ENCODE measurements at places on chromosomes 7 and 10. TPM values are rescaled to one million over a fixed set of nuclear protein-coding genes. Genes with fewer than 3 reads are reported as not detected.

GRCh38 chr10:30755441-30755953, 125.9 kb upstream of the LYZL2 start:
- no peak for DNase-seq

DNA sequence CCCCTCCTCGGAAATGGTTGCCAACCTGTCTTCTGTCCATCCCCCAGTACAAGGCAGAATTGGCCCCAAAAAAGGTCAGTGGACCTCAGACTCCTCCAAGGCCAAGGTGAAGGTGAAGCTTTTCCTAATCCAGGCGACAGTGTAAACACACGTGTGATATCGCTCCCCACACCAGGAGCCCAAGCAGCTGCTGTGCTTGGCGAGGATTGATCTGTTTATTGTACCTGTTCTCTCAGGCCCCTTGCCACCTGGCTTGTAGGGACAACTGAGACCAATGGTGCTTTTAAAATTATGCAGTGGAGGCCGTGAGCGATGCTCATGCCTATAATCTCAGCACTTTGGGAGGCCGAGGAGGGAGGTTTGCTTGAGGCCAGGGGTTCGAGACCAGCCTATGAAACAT, 66.1 kb upstream of the GTF2IRD1 start:
- DNase-seq: no peak

DNA sequence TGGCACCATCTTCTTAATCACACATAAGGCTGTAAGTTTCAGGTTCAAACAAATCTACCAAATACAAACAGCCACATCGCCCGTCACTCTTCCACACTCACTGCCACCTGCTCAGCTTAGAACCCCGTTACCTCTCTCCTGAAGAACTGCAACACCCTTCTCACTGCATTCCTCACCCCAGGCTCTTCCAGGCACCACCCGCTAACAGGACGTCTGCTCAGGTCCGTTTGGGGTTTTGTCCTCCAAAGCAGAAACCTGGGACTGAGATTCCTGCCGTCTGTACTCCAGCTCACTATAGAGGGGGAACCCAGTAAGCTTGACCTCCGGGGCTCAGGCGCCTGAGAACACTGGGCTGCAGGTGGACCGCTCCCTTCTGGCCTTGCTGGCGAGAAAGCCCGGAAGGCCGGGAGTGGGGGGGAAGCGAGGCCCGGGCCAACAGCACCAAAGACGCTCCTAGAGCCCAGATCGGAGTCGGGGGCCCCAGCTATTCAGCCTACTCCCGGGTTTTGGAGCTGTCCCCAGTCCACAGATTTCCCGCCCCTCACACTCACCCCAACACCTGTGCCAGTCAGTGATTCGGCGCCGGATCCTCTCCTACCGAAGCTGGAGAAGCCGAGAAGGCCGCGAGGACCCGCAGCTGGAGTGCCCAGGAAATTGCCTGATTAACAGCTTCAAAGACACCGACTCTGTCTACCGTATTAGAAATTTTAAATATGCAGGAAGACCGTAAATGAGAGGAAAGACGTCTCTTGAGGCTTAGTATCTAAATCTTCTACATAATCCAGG, at the start of gene AP3M1:
Gene AP3M1, minus strand, starts transcription at position 625 of the 786 bp plus-strand sequence. CDS start 12,449 bp downstream, outside the sequence.
- peak; percentile 90 for DNase-seq

- DNase-seq: no peak
Observed at GRCh38 chr10:32105782-32106382, 49.7 kb upstream of the KIF5B start.

DNA sequence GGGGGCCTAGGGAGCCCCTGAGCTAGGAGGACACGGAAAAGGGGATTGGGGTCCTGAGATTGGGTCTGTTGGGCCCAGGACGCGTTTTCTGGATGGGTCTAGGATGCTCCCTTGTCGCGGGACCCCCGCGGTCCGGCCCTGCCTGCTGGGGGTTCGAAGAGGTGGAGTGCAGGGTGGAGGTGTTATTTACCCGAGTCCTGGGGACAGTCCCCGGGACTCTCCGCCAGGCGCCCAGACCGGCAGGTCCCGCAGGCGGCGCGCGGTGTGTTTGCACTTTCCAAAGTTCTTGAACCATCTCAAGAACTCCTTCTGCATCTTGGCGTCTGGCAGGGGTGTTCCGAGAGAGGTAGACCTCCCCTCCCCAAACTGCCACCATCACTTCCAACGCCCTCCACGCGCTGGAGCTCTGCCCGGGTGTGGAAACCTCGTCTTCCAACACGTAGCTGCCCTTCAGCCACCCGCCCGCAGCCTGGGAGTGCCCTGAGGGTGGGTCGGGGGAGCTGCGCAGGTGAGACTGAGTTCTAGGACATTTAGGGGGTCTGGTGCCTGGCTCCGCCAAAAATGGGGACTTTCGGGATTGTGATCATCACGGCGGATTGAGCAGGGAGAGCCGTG, 569 bp downstream of the CAV1 start:
- DNase-seq: peak; percentile 88

The SLC16A12 gene
- 1.9 TPM for total RNA-seq

The INMT gene
- 501 TPM for total RNA-seq

The NEUROD6 gene
- not detected for total RNA-seq
